ENCODE measurements at places on chromosomes 11 and 22.

DNA sequence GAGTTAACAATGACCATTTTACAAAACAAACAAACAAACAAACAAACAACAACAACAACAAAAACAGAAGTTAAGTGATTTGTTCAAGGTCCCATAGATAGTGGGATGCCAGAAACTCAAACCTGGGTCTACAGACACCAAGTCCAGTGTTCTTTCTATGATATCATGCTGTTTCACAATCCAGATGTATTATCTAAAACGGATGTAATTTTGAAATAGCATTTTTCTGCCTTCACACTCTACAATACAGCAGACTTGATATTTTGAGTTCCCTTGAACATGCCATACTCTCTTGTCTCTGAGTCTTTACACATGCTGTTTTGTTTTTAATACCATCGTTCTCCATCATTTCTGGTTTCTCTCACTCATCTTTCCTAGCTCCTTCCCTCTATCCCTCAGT lies 104.5 kb downstream of the RELT start:
- DNase-seq: no peak

DNA sequence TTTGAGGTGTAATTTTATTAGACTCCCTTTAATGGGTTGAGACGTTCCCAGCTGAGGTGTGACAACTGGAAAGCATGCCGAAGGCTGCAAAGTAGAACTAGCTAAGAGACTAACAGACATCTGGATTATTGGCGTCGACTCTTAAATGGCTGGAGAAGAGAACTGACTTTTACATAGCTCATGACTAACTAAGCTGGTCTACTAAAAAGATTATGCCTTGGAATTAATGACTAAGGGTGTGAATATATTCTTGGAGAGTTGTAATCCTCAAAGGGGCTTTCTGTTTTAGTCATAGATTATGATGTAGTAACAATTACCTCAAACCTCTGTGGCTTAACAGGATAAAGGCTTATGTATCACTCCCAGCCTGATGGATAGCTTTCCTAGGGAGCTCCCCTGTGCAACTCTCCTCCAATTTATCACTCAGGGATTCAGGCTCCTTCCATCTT lies 39.5 kb upstream of the SLC5A12 start:
- no peak for DNase-seq

- DNase-seq: no peak
Measured at GRCh38 chr22:49532869-49533802, 294.5 kb downstream of the BRD1 start.

DNA sequence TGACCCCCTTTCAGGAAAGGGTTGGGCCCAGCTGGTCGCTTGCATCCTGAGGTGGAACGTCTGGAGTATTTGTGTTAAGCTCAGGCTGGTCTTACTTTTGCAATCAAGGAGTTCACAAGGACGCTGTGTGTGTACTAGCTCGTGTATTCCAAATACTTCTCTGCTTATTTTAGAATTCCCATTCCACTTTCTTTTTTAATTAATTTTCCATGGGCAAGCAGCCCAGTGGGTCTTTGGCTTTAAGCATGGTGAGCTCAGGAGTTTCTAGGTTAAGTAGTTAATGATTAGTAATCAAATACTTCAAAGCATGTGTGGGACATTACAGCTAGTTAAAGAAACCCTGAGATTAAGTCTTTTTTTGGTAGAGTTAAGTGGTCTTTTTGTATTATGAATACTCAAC lies 68.6 kb downstream of the CSNK2A3 start:
- DNase-seq: no peak

GRCh38 chr11:83706566-83706965 lies 420.4 kb upstream of the CCDC90B start:
- no peak for DNase-seq

DNA sequence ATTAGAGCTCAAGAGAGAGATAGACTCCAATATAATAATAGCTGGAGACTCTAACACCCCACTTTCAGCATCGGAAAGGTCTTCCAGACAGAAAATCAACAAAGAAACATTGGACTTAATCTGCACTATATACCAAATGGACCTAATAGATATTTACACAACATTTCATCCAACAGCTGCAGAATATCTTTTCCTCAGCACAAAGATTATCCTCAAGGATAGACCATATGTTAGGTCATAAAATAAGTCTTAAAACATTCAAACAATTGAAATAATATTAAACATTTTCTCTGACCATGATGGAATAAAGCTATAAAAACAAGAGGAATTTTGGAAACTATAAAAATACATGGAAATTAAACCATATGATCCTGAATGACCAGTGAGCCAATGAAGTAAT lies 45.1 kb upstream of the FAM181B start:
- DNase-seq: no peak

DNA sequence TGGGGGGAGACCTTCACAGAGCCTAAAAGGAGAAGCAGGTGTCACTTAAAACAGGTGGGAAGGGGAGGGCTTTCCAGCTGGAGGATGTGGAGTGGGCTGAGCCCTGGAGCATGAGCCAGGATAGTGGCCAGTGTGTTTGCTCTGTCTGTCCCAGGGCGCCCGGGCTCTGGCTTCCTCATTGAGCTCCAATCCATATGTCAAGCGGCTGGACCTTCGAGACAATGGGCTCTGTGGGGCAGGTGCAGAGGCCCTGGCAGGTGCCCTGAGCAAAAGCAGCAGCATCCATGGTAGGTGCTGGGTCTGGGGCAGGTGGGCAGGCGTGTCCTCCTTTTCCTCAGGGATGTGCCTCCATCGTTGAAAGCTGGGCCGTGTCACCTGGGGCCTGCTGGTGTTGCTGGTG lies 2.0 kb downstream of the LRRC74B start:
- no peak for DNase-seq

DNA sequence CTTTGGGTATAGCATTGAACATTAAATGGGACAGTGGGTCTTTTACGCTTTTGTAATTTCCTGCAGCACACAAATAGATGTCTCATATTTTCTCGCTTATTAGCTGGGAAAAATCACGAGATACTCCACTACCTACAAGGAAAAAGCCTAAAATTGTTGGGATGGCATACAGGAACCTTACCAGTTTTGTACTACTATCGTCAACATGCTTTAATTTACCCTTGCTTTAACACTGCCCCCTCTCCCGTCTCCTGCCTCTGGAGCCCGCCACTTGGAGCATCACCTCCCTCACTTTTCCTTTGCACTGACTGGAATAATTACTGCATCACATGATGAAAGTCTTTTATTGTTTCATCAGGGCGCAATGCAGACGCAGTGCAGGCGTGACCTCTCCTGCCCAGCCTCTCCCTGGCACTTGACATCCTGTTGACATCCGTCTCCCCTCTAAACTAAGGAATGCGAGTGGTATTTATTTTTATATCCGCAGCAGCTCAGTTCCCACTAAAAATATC lies 1.0 kb upstream of the FNBP4 start:
- DNase-seq: peak; percentile 46

DNA sequence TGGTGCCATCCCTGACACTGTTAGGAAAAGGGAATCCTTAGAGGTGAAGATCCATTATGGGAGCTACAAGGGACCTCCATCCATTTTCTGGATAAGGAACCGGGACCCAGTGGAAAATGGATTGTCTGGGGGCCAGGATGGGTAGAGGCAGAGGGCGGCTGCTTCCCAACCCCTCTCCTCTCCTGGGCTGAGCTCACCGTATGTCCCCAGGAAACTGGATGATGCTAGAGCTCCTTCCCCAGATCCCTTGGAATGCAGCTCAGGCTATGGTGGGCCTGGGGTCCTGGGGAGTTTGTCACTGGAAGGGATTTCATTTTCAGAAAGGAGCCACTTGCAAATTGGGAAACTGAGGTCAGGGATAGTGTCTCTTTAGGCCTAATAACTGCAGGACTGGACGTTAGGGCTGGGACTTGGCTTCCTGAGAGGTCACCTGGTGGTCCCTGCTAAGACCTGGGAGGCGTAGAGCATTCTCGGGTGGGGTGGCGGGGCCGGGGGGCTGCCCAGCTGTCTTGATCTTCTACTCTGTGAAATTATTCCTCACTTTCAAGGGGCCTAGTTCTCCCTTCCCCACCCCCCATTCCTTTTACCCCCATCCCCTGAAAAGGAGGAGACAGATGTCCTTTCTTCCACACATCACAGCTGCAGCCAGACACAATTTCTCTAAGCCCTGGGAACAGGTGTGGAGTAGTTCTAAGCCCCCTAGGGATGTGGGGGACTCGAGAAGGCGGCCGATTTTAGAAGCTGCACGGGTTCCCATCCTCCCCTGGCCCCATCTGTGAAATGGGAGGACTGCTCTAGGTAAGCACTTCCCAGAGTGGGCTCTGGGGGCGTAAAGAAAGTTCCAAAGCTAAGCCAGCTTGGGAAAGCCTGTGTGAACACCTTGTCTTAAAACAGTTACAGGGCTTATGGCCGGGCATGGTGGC lies 99.8 kb downstream of the PKNOX2 start:
- no peak for DNase-seq

- DNase-seq: no peak
Measured at GRCh38 chr22:23196165-23196564, 15.9 kb downstream of the BCR start.

DNA sequence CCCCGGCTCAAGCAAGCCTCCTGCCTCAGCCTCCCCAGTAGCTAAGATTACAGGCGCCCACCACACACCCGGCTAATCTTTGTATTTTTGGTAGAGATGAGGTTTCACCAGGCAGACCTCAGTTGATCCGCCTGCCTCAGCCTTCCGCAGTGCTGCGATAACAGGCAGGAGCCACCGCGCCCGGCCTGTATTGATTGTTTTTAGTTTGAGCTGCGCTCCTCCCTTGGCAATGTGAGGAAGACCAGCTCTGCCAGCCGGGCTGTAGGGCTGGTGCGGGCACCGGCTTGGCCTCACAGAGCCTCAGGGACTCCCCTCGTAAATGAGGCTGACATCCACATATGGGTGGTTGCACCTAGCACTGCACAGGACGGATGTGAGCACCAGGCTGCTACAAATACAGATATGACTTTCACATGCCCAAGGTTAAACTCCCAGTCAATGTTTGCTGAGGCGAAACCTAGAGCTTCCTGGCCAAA lies 7.5 kb upstream of the SLC2A11 start:
- no peak for DNase-seq

- DNase-seq: no peak
Measured at GRCh38 chr11:108909041-108909440, 244.2 kb downstream of the DDX10 start.

GRCh38 chr22:32075997-32076760 lies 33.1 kb downstream of the SLC5A1 start:
- no peak for DNase-seq

- no peak for DNase-seq
Measured at GRCh38 chr11:128116885-128117284, 470.5 kb downstream of the ETS1 start.

DNA sequence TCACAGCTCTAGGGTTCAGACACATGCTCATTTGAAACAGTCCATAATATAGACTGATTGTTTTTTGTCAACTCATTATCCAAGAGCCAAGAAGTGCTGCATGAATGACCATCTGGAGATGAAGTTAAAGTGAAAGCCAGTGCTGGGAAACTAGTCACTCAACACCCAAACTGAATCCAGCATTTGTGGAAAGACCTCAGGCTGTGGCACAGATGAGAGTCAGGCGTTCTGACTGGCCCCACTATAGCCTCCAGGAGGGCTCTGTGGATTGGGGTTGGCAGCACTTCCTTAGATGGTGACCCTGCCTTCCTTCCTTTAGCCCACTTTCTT lies 2.1 kb downstream of the FEZ1 start:
- DNase-seq: no peak

GRCh38 chr11:119729581-119729927 lies 554 bp upstream of the NECTIN1 start:
- DNase-seq: no peak

DNA sequence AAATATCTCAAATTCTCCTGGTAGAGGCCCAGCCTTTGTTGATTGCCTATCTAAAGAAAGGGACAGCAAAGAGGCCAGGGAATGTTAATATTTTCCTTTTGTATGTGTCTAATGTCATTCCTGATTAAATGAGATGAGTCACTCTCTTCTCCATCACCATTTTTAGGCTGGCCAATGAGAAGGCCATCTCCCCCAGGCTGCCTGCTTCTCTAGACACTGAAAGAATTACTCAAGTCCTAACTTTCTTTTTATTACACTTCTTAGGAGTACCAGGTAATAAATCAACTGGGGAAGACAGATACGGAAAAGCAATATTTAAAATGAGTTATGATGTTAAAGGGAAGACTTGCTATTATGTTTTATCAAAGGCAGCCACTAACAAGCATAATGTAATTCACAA lies 259.2 kb upstream of the SORL1-AS1 start:
- no peak for DNase-seq

DNA sequence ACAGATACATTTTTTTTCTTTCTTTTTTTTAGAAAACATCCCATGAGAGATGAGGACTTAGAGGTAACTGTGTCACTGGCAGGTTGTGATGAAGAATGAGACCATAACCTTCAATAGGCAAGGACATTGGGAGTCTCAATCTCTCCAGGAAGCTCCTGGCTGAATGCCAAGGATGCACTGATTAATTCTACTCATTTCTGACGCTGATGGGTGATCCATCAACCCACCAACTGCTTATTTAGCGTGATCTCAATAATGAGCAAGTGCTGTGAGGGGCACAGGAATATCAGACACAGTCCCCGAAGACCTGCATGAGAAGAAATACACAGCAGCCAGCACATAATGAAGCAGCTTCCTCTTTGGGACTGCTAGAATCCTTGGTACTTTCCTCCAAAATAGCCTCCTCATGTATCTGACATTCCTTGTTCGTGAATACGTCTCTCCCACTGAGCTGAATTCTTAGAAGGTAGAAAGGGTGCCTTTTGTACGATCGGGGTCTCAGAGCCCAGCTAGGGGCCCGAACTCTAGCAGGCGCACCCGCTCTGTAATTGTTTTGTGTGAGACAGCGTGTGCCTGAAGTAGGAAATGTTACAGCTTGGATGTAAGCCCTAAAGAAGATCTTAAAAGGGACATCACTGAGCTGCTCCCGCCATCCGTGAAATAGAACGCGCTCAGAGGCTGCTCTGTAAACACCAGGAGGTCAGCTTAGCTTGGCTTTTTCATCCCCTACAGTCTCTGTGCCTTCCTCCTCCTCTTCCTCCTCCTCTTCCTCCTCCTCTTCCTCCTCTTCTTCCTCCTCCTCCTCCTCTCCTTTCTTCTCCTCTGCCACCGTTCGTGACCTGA lies 7.2 kb downstream of the CLMP start:
- DNase-seq: no peak

- DNase-seq: peak; percentile 59
Measured at GRCh38 chr11:9972989-9973388, 309.1 kb downstream of the SWAP70 start.

DNA sequence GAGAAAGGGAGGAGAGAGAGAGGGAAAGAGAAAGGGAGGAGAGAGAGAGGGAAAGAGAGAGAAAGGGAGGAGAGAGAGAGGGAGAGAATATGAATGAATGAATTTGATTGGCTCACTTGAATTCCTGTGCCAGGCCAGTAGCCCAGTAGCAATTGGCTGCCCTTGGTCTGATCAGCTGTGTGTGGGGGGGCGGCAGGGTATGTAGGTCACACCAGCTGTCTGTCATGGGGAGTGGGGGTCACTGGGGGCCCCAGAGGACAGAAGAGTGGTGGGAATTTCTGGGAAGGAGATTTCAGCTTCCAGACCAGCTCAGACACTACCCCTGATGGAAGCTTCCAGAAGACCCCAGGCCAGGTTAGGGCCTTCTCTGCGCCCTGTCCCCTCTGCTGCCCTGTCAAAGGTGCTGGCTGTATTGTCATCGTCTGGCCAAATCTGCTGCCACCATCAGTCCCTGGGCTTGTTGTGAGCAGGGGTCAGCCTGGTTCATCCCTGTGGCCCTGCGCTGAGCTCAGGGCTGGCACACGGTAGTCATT lies 21.1 kb downstream of the MPPED1 start:
- DNase-seq: no peak

All from activated CD4-positive, alpha-beta T cell treated with anti-CD3 and anti-CD28 coated beads, Interleukin-2, Interleukin-4, amounts not matched to agents 100 ng/mL and 50 ng/mL, durations not matched to agents 16 hours and 8 hours (primary cell).